ENCODE measurements at places on chromosomes 12 and 14.

DNA sequence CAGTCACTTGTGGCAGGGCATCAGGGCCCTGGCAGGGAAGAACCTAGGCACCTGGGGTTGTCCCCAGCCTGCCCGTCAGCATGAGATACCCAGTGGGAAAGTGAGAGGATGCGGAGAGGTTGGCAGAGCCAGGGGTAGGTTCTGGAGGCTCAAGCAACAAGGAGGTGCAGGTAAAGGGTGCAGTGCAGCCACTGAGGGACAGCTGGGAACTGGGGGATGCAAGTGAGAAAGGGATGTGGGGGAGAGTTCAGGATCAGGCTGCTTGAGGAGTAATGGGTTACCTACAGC, 18.7 kb downstream of the VASH1 start:
- no peak for DNase-seq

GRCh38 chr12:18723752-18724151, 14.1 kb downstream of the PLCZ1 start:
- DNase-seq, result no peak

DNA sequence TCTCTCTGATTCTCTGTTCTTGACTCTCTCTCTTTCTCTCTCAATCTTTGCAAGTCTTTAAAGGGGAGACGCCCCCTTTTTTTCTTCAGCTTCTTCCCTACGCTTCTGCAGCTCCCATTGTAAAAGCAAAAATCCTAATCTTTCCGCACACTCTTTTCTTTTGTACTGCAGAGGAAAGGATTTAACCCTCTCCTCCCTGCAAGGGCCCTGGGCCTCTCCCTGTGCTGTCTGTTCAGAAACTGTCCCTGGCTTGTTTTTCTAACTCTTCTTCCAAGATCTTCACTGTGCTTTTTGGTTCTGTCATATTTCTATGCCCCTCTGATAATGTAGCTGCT, 10.9 kb upstream of the SALL2 start:
- no peak for DNase-seq

DNA sequence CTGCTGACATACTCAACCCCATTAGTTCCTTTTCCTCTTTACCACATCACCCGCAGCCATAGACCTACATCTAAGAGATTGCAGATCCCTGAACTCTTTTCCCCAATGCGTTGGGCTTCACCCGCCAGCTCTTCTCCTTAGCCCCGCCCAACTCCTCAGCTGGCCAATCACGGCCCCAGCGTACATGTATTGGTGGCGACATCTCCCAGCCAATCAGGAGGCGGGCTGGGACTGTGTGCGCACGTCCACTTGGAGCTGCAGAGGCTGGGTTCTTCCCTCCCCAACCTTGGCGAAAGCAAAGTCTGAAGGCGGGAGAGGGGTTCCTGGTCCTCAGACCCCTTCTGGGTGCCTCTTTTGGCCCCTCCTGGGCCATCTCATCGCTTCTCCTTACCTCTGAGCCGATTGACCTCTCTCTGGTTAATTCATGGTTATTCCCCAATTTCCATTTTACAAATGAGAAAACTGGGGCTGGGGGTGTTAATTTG, 11.0 kb downstream of the PDE1B start:
- DNase-seq, result peak; percentile 88

GRCh38 chr14:89915114-89915878, 39.2 kb downstream of the EFCAB11 start:
- peak; percentile 60 for DNase-seq

- DNase-seq, result no peak
Observed at GRCh38 chr12:16027002-16027401, 115.9 kb downstream of the DERA start.

DNA sequence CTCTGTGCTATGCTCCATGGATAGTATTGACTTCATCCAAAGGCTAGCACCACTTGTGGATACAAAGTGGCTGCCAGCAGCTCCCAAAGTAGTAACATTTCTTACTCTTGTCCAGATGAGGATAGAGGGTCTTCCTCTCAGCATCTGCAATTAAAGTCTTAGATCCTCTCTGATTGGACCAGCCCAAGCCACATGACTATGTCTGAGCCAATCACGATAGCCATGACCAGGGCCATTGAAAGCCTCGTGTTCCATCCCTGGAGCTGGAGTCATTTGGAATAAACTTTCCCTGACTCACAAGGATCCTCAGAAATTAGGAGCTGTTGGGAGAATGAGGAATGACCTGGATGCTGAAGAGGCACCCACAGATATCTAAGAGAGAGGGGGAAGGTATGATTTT, 28.5 kb upstream of the SLC24A4 start:
- DNase-seq, result no peak

- peak; percentile 6 for DNase-seq
Observed at GRCh38 chr12:3041558-3042164, 35.5 kb upstream of the TSPAN9 start.

DNA sequence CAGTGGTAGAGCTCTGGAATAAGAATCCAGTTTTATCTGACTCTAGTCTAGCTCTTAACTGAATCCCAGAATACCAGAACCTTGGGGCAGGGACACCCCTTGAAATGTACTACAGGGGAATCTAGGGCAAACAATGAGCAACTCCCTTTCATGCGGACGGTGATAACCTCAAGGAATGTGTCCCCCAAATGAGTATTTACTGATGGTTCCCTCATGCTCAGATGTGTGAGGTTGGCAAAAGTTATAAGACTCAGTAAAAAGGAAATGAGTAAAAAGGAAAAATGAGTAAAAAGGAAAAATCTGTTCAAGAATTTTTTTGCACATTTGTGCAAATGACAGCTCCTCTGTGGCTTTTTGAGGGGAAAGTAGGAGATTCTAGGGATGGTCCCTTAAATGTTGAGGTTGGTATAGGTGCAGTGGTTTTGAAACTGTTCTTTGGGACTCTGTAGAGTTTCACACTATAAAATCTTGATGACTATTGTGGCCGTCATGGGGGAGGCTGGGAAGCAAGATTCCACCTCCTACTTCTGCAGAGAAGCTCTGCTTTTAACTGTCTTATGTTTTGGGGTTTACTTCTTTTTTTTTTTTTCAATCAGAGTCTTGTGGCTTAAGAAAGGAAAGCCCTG, 58.6 kb downstream of the NRXN3 start:
- no peak for DNase-seq

DNA sequence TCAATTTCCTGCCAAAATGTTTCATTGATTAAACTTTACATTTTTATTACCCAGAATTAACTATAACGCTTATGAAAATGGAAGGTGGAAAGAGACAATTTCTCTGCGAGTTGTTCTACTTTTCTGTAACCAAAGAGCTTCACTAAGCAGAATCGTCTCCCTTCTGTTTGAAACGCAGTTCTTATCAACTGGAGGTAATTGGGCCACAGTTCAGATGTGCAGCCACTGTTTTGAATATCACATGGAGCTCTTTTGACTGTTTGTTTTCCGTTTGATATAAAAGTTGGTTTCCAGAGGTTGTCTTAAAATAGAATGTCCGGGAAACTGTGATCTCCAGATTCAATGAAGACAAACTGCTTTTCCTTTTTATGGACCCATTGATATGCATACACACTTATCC, 183.3 kb upstream of the SEL1L start:
- DNase-seq, result no peak

GRCh38 chr12:15801770-15802744, 12.9 kb upstream of the EPS8 start:
- DNase-seq, result no peak

DNA sequence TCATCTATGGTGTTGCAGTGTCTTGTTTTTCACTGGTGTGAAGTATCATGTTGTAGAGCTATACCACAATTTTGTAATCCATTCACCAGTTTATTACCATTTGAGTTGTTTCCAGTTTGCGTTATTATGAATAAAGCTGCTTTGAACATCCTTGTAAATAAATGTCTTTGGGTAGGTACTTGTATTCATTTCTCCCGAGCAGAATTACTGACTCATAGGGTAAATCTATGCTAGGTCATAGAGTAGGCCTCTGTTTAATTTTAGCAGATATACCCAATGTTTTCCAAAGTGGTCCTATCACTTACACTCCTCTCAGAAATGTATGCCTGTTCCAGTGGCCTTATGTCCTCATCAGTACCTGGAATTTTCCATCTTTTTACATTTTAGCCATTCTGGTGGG, 6.6 kb upstream of the GOLGA5 start:
- no peak for DNase-seq

- DNase-seq, result no peak
Observed at GRCh38 chr12:52035190-52035589, 16.1 kb upstream of the NR4A1 start.

GRCh38 chr14:68968051-68968450, 11.1 kb downstream of the ACTN1 start:
- peak; percentile 70 for DNase-seq

- no peak for DNase-seq
Observed at GRCh38 chr14:68669111-68669511, 123.8 kb downstream of the ZFP36L1 start.

GRCh38 chr12:110233212-110233903, 47.7 kb upstream of the ATP2A2 start:
- DNase-seq, result no peak

- DNase-seq, result no peak
Observed at GRCh38 chr12:17352164-17352563, 737.8 kb downstream of the RERGL start.

DNA sequence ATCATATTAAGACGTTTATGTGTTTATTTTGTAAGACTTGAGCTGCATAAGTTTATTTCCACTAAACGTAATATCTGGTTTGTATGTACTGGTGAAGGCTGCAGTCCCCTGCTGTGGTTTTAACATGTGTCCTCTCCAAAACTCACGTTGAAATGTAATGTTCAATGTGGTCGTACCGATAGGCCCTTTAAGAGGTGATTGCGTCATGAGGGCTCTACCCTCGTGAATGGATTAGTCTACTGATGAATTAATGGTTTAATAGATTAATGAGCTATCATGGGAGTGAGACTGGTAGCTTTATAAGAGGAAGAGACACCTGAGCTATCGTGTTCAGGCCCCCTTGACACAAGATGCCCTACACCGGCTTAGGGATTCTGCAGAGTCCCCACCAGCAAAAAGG, 14.9 kb downstream of the LRIG3 start:
- DNase-seq, result no peak

- DNase-seq, result no peak
Observed at GRCh38 chr14:22433069-22433468, 156.0 kb downstream of the DAD1 start.

DNA sequence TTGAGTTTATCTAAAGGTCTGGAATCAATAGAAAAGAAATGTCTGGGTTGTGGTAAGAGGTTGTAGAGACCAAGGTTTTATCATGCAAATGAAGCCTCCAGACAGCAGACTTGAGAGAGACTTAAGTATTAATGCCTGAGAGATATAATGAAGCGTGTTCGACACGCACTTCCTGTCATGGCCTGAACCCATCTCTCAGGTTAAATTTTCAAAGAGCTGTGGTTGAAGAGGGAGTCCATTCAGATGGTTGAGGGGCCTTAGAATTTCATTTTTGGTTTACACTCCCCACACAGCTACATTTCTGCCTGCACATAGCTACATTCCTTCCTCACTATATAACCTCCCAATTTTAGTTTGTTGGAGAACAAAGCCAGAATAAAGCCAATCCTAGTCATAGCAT, 10.1 kb upstream of the CLEC12A start:
- no peak for DNase-seq

- DNase-seq, result no peak
Observed at GRCh38 chr12:14769466-14769968, 33.8 kb downstream of the WBP11 start.

- DNase-seq, result no peak
Observed at GRCh38 chr14:28767853-28768741, 1.5 kb downstream of the FOXG1 start.

DNA sequence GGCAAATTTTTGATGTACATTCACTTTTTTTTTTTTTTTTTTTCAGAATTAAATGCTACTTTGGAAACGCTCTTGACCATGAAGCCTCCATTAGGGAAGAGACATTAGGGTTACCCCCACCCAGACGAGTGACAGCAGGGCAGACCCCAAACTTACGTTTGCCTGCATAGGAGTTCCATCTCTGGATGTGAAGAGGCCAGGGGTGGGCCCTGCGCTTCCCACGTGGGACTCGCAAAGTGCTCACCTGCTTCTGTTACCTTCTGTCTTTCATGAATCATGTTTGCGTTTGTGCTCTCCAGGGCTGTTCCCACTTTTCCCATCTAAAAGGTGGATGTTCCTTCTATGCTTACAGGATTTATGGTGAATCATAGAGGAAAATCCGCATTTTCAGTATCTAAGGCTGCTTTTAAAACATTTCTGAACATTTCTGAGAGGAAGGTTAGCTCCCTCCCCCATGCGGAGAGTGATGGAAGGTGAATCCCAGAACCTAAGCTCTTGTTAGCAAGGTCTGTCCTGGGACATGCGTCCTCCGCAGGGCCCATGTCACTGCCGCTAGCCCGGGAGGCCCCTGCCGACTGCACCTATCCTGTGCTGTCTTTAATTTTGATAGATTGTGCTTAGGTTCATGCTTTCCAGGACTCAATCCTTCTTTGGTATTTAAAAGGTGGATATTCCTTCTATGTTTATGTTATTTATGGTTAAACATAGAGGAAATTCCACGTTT, 135.7 kb upstream of the RTL1 start:
- no peak for DNase-seq
